ENCODE measurements at places on chromosomes 7 and 10.

GRCh38 chr10:99854860-99855259, 72.4 kb downstream of the ABCC2 start:
- peak; percentile 32 for DNase-seq

DNA sequence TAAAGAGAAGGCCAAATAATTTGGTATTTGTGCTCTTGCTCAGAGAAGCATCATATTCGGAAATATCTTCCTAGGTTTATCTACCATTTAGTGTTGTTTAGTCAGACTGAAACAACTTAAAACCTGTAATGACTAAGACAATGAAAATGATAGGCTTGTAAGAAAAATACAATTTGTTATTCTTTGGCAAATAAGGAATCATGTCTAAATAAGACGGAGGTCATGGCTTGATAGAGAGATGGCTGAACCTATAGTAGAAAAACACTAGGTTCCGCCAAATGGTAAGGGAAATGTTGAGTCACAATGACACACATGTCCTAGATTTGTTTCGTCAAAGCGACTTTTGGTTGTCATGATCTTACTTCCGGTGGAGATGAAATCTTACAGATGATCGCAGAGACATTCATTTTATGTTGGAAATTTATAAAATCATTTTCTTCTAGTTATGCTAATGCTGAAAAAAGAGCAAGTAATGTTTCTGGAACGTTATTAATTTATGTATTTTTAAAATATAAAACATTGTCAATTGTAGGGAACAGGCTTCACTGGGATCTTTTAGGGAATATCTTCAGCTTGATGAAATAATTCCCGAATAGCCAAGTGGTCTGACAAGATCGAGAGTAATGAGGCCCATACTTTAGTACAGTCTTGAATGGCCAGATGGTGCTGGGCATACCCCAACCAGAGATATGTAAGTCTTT, 1.0 kb downstream of the SRGN start:
- no peak for DNase-seq

- DNase-seq: no peak
Observed at GRCh38 chr10:2686691-2687090, 380.7 kb upstream of the PFKP start.

DNA sequence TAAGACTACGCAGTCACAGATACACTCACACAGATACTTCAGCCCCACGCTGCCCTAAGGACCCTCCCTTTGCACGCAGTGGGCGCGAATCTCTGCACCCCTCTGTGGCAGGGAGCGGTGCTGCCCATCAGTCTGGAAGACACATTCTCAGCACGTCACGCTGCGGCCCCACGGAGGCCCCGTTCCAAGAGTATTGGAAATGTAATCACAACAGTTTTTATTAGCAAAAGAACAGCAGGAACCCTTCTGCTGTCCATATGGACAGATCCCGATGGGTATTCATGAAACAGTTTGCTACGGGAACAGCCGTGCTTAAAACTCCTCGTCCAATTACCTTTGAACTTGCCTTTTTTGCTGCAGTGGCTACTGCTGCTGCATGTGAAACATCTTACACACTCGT, 131.0 kb downstream of the RPS24 start:
- no peak for DNase-seq

DNA sequence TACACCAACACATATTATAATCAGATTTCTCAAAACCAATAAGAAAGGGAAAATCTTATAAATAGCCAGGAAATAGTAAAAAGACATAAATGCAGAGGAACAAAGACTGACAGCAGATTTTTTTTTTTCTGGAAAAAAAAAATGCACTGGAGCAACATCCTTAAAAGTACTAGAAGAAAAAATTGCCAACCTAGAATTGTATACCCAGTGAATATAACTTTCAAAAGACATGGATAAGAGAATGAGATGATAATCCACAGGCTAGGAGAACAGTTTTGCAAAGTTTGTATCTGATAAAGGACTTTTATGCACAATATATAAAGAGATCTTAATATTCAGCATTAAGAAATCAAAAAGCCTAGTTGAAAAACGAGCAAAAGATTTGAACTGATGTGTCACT, 554.0 kb downstream of the AUTS2 start:
- DNase-seq: no peak

DNA sequence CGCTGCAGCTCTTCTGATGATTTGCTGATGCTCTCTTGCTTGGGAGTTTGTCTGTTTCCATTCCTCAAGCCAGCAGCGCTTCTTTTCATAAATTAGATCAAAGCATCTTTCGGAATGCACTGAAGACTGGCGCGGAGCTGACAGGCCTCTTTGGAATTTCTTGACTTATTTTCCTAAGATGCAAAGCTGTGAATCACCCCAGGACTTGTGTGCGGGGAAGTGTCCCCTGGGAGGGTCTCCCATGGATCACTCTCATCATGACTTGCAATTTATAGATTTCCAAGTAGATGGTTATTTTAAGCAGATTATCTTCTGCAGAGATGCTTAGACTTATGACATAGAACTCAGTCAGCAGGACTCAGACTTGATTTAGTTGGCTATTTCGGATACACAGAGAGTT, 467.2 kb downstream of the TCERG1L start:
- DNase-seq: no peak

DNA sequence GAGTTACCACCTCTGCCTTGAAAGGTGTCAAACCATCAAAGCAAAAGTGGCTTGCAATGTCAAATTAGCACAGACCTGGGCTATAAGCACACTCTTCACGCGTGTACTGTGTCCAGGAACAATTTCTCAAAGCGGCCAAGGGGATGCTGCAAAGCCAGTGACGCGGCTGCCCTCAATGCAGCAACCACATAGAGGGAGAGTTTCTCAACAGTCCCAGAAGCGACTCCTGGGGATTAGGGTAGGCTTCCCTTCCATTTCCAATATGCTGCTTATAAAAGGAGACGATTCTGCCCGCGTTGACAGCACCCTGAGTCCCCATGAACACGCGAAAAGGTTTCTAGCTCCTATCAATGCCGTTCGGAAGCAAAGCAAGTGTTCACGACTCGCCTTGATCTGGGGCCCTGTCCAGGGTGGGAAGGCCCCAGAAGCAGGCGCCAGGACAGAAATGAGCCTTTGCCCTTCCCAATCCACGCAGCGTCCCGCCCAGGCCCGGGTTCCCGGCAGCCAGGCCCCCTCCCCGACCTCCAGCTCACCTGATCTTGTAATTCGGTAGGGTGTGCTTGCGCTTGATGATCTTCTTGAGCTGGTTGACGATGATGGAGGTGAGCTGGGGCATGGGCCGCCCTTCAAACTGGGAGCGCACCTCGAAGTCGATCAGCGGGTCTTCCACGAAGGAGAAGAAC, 1.3 kb downstream of the PDZD8 start:
- DNase-seq: peak; percentile 30

- DNase-seq: no peak
Observed at GRCh38 chr10:48710647-48711275, 26.1 kb downstream of the WDFY4 start.

- DNase-seq: no peak
Observed at GRCh38 chr7:111184987-111185386, 94.1 kb downstream of the LRRN3 start.

GRCh38 chr7:97145068-97145467, 27.6 kb downstream of the SDHAF3 start:
- no peak for DNase-seq

- no peak for DNase-seq
Observed at GRCh38 chr10:61791216-61791615, 110.3 kb upstream of the ARID5B start.

DNA sequence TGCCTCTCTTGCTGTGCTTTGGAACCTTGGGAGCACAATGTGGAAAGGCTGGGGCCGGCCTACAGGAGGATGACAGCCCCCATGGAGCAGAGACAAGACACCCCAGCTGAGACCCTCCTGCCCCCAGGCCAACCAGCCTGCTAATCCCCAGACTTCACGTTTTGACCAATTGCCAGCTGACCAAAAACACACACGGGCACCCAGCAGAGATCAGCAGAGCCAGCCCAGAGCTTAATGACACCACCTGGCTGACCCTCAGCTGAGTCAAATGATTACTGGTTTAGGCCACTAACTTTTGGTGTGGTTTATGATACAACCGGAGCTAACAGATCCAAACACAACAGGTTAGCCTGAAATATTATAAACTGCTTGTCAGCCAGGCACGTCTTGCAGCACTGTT, 111.2 kb upstream of the KIF5B start:
- no peak for DNase-seq

DNA sequence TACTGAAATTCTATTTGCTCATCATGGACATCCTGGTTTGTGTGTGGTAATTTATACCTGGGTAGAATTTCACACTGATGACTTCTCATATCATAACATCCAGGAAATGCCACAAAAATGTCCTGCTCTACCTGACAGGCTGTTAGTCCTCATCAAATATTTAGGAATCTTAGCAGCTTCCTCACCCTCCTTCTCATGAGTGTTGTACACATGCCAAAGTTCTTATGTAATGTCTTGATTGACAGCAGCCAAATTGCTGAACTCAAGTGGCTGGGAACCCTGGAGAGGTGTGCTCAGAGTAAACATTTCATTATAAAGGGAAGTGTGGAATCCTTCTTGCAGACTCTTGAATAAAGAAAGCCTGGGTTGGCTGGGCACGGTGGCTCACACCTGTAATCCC, 8.9 kb downstream of the EEPD1 start:
- DNase-seq: no peak
